Stimulated activated CD8-positive, alpha-beta memory T cell treated with anti-CD3 and anti-CD28 coated beads, Interleukin-4, amount 100 ng/mL, for 4 hours (primary cell): ENCODE measurements at places on chromosomes 6 and 20.

DNA sequence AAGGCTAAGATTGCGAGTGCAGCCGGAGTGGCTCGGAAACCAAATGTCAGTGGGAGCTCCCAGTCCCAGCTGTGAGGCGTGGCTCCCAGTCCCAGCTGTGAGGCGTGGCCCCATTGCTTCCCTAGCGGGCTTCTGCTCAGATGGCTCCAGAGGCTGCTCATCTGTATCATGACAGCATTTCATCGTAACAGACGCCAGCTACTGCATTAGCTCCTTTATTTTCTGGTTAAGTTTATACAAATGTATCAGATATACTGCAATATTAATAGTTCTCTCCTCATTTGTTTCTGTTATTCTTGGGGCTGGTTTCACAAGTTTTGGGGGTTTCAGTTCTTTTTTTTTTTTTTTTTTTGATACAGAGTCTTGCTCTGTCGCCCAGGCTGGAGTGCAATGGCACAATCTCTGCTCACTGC, 34.7 kb upstream of the TBXT start:
- no peak for DNase-seq

DNA sequence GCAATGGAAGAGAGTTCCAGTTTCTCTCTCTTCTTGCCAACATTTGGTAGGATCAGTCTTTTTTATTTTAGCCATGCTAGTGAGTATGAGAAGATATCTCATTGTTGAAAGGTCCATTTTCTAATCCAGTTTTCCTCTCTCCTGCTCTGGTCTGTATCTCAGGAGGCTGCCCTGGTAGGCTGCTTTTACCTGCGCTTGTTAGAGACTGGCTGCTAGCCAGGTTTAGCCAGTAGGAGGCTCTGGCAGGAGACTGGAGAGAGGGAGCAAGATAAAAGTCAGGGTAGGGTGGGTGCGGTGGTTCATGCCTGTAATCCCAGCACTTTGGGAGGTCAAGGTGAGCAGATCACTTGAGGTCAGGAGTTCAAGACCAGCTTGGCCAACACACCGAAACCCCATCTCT, 68.6 kb upstream of the FOXP4 start:
- DNase-seq, result no peak

- no peak for DNase-seq
Measured at GRCh38 chr6:79239536-79240168, 5.2 kb upstream of the HMGN3 start.

GRCh38 chr20:43543138-43543537, 15.7 kb upstream of the SGK2 start:
- no peak for DNase-seq

DNA sequence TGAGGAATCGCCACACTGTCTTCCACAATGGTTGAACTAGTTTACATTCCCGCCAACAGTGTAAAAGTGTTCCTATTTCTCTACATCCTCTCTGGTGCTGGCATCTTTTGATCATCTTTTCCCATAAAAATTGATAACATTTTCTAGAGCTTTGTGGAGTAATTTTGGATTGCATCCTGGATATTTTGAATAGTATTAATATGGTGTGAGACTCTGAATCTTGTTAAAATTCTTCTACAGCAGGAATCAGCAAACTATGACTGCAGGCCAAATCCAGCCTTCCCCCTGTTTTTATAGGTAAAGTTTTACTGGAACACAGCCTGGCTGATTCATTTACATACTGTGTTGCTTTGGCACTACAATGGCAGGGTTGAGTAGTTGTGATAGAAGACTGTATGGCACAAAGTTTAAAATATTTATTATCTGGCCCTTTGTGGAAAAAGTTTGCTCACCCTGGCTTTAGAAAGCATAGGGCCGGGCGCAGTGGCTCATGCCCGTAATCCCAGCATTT, 15.0 kb upstream of the RNF8 start:
- DNase-seq, result no peak

DNA sequence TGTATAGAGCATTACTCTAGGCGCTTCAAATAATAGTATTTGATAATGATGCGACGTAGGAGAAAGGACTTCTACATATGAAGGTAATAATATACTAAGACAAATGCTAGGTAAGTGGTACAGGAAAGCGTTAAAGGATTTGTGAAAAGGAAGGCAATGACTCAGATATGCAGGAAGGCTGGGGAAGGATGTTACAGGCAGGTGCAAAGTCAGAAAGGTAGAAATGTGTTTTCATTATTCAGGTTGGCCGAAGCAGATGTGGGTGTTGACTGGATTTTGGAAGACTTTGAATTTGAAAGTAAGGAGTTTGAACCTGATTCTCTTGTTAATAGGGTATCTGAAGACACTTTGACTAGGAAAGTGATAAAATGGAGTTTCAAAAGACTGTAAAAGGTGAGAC, 51.0 kb downstream of the STK4 start:
- no peak for DNase-seq

GRCh38 chr6:16190214-16190613, 48.2 kb upstream of the GMPR start:
- no peak for DNase-seq

DNA sequence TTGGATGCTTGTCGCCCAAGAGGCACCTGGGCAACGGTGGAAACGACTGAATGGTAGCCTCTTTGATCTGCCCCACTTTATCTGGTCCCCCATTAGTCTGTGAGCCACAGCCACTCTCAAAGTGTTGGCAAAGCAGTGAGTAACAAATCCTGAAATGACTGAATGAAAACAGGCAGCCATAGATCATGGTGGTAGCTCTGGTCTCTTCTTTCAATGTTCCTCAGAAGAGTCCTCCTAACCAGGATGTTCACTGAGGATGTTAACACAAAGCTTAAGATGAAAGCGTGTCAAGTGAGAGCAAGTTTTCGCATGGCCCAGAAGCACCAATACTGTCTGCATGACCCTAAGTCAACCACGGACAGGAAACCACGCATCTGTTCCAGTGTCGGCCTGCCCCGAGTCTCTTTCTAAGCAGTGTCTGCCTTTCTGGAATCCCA, 107.3 kb downstream of the IRF4 start:
- no peak for DNase-seq

DNA sequence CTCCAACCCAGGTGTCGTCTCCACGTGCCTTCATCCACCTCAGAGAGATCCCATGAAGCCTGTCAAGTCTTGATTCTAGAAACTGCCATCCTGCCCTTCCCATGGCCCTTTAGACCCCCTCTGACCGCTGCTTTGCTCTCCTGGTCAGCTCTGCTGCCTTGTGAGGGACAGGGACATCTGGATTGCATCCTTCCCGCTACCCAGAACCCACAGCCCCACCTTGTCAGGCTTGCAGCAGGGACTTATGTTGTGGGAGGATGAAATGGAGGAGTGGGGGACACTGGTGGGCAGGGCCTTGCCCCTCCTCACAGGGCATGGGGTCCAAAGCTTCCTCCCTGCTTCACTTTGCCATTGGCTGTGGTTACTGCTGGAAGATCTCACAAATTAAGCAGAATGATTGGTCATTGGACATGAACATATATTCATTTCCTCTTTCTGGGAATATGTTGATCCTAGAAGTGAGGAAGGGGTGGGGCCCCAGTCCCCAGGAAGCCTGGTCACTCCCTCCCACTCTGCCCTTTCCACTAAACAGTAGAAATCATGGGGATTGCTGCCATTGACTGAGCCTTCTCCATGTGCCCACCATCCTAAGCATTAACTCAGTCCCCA, 4.5 kb downstream of the GLP1R start:
- DNase-seq, result no peak

DNA sequence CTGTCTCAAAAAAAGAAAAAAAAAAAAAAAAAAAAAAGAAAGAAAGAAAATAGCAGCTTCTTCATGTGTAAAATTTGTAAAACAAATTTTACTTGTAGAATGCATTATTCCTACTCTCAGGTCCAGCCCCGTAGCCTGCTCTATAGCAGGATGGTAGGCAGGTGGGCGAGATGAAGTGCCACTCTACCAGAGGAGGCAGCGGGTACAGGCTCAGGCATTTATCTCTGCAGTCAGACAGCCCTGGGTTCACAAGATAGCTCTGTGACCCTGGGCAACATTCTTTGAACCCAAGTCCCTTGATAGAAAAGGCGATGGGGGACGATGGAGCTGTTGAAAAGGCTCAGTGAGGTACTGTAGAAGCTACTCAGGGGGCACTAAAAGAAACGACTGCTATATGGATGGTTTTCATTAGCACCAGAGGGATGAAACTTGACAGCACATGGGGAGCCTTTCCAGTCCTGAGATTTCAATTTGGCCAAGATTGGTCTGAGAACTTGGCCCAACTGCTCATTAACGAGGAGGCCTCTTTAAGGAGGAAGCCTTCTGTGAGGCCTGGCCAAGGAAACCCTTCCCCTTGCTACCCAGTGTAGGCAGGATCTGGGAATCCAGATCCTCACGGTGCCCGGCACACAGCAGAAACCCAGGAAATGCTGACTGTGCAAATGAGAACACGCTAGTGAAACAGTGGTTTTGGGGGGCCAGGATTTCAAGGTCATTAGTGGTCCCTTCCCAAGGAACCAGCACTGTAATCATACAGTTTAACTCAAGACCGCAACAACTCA, 63.1 kb downstream of the MYH7B start:
- DNase-seq, result no peak

- DNase-seq, result no peak
Measured at GRCh38 chr6:69901361-69901760, 35.0 kb downstream of the COL19A1 start.

DNA sequence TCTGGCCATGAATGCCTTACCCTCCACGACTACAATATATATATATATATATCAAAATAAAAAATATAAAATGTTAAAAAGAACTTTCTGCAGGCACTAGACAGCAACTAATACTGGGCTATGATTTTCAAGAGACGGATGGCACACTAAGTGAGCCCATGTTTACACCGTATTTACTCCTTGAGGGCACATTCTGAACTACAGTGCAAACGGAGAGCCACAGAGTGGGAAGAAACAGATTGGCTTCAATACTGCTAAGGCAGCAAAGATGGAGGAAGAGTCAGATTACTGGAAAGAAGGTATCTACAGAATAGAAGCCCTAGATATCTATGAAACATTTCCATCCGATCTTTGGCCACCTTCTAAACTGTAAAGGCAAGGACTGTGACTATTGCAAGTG, 330.3 kb downstream of the HTR1B start:
- DNase-seq, result no peak

DNA sequence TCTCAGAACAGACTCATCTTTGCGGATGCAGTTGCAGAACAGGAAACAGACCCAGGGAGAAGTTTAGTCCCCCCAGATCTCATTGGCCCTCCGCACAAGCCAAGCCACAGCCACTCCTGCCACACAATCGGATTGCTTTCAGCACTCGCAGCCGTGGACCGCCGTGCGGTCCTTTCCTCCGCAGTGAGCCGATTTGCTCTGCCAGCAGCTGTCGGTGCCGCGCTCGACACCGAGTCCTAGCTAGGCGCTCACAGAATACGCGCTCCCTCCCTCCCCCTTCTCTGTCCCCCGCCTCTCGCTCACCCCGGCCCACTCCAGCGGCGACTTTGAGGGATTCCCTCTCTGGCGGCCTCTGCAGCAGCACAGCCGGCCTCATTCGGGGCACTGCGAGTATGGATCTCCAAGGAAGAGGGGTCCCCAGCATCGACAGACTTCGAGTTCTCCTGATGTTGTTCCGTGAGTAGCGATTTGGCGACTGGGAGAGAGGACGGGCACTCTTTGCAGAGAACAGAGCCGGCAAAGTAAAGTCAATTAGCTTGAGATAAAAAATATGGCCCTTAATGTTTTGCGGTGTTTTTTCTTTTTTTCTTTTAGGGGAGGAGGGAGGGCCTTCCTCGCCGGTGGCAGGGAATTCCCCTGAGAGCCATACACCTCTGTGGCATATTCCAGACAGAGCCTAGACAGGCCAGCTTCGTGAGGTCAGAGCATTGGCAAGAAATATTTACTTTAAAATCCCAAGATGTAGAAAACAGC, at the start of gene LAMP5:
TSS of gene LAMP5 (plus strand) at position 130 of the 753 bp plus-strand sequence. CDS start at position 393, 263 bp downstream.
- no peak for DNase-seq

DNA sequence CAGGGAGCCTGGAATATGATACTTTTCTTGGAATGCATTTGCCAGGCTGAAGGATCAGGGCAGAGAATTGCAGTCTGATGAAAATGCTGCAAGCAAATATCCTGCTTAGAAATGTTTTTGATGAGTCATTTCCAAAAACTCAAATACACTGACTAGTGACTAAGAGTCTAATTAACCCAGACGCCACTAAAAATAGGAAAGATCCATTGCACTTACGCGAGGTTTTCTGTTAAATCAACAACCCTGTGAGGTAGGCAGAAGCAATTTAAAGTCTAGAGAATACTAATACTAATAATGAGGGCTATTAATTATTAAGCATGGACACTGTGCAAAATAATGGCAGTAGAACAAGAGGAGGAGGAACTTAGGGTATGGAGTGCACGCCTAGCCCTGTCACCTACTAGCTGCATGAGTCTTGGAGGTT, 130.1 kb upstream of the DOK5 start:
- no peak for DNase-seq

- DNase-seq, result no peak
Measured at GRCh38 chr20:25859649-25860530, 163.2 kb upstream of the ZNF337 start.

GRCh38 chr20:7358670-7359069, 581.6 kb downstream of the HAO1 start:
- no peak for DNase-seq

DNA sequence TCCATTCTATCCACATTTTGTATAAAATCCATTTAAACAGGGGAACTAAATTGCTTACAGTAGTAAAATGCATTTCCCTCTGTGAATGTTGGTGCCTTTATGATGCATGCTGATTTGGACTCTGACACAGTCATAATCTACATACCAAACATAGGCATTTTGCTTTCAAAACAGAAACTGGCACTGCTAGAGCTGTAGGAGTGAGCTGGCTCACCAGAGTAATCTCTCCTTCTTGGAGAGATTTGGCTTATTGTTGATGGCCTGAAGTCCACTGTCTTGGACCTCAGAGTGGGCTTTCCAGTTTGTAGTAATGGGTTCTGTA, 363.2 kb upstream of the FLRT3 start:
- no peak for DNase-seq

GRCh38 chr6:35036828-35037663, 104.1 kb downstream of the TCP11 start:
- no peak for DNase-seq

- DNase-seq, result no peak
Measured at GRCh38 chr6:160437775-160438174, 89.6 kb downstream of the SLC22A3 start.

- DNase-seq, result no peak
Measured at GRCh38 chr6:39791850-39792539, at the start of gene DAAM2. Gene DAAM2 (plus strand): TSS chr6:39792376. CDS start chr6:39856303, 63,927 bp downstream.

DNA sequence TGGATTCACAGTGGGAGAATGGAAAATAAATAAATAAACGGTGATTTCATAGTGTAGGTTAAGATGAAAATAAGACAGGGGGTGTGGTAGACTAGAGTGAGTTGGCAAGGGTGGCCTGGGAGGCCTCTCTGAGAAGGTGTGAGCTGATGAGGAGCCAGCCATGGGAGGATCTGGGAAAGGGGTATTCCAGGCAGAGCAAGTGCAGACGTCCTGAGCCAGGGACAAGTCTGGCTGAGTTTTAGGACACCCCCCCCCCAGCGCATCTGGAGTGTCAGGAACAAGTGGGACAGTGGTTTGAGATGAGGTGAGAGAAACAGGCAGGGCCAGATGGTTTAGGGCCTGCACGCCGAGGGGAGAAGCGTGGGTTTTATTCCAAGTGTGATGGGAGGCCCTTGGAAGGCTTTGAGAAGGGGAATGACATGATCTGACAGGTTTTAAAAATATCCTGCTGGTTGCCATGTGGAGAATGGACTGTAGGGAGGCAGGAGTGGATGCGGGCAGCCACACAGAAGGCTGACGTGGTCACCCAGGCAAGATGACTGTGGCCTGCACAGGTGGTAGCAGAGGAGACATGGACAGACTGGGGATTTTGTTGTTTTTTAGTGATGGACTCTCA, 21.1 kb upstream of the CCM2L start:
- DNase-seq, result no peak

GRCh38 chr6:122789182-122790027, at the start of gene SMPDL3A:
Gene SMPDL3A (plus strand): TSS chr6:122789258. CDS start chr6:122789347, 89 bp downstream.
- DNase-seq, result no peak

GRCh38 chr6:102774326-102774725, 1380.8 kb downstream of the GRIK2 start:
- no peak for DNase-seq
